ENCODE measurements at places on chromosomes 5 and 9.

DNA sequence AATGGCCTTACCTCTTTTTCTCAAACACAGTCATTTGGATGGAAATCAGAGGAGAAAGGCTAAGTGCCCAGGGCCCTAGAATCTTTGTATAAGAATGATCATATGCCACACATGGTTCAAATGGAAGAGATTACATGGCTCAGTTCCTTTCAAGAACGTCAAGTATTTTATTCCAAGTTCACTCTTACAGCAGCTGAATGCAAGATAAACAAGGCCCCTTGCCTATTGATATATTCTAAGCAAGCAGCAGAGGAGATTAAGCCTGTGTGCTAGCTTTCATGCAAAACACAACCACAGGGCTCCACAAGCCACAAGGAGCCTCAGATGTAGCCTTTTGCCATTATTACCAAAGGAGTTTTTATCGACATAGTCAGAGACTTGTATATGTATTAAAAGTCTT is 55.3 kb upstream of the SLCO6A1 start:
- DNase-seq = no peak

DNA sequence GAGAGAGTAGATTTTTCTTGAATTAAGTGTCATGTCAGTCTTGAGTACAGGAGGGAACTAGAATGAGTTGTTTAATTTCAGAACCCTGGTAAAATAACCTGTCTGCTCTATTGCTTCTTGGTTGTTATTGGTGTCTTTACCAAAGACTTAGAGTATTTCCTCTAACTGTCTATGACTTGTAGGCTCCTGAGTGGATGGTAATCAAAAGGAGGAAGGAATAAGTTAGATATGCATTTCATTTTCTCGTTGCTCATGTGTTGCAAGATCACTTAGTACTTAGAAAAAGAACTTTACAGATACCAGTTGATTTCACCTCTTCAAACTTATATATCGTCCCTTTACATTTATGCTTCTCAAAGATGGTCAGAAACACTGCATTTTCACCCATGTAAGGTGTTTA is 31.1 kb downstream of the UHRF2 start:
- no peak for DNase-seq

DNA sequence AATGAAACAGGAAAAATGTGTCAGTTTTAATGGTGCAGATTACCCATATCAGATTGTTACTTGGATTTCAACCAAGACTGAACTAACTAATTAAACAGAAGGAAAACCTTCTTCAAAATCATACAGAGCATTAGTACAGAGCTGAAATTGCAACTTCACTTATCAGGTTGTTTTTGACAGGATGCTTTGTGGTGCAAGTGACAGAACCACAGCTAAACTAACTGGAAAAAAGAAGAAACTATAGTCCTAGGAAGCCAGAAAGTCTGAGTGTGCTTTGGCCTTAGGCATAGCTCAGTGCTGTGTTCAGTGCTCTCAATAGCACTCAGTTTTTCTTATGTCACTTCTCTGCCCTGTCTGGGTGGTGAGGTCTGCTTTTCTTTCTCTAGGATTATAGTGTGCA is 267.4 kb downstream of the CHSY3 start:
- no peak for DNase-seq

DNA sequence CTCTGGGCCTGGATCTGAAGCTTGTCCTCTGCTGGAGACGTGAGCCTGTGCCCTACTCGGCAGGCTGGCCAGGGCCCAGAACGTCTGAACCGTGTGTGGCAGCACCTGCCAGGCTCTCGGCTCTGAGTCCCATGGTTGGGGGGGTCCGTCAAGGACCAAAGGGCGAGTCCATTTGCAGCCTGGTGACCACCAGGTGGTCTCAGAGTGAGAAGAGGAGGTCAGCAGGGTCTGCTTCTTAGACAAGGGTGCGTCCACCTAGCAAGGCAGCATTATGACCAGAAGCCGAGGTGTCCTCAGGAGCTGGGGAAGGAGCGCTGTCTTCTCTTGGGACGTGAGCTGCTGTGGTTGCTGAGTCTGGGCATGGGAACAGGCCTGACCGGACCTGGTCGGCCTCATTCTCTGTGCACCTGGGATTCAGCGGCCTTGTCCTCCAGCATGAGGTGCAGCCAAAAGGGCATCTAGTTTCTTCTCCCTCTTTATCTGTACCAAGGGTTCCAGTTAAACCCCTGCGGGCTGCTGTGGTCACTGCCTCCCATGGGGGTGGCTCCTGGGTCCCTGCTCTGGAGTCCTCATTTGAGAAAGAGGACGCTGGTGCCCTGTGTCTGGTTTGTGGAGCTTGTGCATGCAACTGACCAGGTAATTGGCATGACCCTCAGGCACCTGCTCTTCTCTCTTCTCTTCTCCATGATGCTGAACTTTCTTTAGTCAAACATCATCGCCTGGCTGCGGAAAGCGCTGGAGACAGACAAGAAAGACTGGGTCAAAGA is 14.4 kb downstream of the EXOC3 start:
- DNase-seq = no peak

GRCh38 chr5:149358294-149358651 is 427 bp downstream of the PCYOX1L start:
- no peak for DNase-seq

DNA sequence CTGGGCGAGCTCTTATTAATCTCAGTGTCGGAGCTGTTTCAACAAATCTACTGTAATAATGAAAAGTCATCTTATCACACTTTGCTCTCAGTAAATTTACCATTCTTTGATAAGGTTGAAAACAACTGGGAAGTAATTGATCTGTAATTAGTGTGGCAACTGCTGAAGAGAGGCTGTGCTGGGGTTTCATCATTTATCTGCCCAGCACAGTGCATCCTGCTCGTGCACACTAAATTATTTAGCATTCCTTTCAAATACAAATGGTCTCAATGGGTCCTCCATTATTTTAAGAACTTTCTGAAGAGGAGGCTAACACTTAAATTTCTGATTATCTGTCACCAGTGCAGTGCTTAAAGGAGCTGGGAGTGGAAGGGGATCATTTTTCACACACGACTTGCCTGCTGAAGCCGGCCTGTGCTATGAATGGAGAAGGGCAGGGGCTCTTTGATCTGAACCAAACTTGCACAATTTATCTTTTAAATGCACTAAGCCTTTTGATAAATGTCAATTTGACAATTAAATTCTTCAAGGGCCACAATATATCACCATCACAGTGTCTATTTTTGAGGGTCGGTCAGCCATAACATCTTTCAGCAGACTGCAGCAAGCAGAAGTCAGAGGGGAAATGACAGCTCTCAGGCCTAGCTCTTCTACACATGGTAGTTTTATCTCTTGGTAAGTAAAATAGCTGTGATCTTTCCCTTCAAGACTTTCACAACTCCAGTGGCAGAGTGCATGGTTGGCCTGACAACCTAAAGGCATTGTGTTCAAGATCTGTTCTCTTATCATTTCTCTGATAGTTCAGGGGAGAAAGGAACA is 106.4 kb upstream of the EFNA5 start:
- no peak for DNase-seq

GRCh38 chr5:119078071-119078846 is 7.4 kb downstream of the DMXL1 start:
- DNase-seq = no peak

DNA sequence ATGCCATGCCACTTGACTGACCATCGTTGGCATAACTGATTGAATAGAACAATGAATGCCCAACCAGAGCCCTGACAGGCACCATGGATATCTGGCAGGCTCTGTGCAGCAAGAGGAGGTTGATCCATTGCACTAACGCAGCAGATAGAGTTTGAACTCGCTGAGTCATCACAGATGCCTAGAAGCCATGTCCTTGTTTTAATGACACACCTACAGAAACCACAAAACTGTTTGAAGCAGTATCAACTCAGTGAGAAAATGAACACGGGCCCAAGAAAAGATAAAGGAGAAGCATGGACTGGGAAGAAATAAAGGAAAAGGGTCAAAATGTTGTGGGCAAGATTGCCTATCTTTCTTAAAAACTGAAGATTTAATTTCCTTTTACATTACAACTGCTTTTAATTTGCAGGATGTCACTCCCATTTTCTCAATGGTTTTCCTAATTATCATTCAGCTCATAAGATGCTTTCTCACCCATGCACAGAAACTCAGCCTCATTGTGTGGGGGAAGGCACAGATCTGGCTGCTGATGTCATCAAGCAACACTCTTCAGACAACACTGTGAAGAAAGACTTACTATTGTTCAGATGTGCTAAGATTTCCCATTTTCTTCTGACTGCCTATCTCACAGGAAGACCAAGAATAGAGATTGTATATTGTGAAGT is 129.0 kb downstream of the PIK3R1 start:
- no peak for DNase-seq

DNA sequence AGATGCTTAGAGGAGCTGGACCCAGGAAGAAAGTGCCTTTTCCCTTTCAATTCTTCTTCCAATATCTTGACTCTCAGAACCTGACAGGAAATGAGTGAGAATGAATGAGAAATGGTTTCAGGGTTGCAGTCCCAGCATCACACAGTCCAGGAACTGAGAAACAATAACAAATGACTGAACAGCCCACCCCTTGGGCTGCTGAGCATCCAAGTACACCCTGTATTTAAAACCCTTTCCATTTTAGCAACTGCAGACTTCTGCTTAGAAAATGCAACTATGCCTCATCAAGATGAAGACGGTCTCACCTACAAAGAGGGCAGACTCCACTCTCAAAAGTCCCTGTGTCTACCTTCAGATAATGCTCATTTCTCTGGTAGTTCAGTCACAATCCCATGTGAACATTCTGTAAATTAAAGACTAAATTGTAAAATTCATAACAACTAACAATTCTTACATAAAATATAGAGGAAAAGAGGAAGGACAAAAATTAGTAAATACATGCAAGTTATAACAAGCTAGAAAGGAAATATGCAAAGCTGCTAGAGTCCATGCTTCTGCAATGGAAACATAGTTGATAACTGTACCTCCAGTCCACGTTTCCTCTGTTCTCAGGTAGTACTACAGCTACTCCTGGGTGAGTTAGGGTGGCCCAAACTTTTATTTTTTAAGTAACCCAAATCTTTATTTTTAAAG is 316.5 kb downstream of the ICE1 start:
- DNase-seq = no peak

DNA sequence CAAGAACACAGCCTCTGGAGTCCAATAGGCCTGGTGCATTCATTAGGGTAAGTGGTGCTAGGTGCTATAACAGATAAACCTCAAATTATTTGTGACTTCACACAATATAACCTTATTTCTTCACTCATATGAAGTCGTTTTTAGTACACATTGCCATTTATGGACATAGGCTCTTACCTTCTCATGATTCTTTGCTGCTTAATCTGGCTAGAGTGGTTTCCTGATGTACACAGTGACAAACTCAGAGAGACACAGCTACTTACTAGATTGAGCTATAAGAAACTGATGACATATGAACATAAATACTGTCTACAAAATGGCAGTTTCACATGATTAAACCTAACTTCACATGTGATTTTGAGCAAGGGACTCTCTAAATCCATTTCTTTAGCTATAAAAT is 14.2 kb upstream of the SUB1 start:
- DNase-seq = no peak

DNA sequence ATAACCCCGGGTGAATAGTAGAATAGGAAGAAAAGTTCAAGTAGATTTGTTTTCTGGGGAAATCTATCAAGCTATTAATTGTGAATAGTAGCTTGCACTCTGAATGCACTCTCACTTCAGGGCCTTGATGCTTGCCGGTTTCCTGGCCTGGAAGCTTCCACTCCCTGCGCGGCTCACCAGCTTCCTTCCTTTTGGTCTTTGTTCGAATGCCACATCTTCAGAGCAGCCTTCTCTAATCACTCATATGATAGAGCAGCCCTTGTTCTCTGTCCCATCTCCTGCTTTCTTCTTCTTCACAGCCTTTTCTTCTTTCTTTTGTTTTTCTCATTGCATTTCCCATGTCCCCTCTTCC is 146.7 kb downstream of the MAST4 start:
- DNase-seq = no peak

- no peak for DNase-seq
These were observed 140.3 kb downstream of the RASEF start for GRCh38 chr9:82922686-82923085.

- DNase-seq = no peak
These were observed 93.9 kb downstream of the EFNA5 start for GRCh38 chr5:107576736-107577393.

- DNase-seq = no peak
These were observed 45.5 kb downstream of the COL27A1 start for GRCh38 chr9:114200721-114201300.

DNA sequence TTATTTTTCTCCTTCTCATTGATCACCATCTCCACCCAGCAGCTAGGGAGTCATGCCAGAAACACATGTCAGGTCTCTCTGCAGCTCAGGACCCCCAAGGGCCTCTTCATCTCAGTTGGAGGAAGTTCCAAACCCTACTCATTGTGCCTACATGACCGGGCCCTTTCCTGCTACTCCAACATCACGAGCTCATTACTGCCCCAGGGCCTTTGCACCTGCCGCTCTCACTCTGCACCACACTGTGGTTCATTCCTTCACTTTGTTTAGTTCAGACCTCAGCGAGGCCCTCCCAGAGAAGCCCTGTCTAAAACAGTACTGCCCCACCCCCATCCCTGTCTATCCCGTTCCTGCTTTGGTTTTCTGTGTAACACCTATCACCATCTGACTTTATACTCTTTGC is 22.1 kb upstream of the AKNA start:
- no peak for DNase-seq

DNA sequence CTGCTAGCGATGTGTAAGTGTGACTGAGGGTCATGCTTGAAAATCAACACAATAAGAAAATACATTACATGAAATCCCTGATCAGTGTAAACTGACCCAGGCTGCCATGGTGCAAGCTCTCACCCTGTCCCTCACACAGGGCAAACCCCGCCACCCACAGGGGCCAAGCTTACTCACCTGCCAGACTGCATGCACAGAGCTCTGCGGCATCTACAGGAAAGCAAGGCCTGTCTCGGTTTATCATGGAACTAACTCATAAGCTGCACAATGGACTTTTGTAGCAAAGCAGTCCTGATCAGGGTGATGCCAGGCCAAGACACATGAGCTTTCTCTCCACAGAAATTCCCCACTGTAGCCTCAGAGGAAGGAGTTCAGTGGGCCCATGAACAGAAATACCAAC is 9.7 kb downstream of the IPPK start:
- DNase-seq = no peak

DNA sequence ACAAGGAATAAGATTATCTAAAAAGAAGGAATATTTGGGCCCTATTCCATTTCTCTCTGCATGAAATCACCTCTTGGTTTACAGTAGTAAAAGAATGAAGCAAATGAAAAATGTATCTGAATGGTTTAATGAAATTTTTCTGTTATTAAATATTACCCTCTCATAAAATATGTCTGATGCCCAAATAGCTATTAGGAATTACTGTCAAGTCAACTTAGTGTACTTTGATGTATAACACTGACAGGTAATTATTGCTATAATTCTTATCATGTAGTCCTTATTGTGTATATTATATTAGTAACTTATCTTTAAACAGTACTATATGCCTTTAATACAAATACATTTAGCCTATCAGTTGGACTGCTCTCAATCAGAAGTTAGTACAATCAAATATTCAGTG is 8.4 kb downstream of the MYOT start:
- DNase-seq = no peak

DNA sequence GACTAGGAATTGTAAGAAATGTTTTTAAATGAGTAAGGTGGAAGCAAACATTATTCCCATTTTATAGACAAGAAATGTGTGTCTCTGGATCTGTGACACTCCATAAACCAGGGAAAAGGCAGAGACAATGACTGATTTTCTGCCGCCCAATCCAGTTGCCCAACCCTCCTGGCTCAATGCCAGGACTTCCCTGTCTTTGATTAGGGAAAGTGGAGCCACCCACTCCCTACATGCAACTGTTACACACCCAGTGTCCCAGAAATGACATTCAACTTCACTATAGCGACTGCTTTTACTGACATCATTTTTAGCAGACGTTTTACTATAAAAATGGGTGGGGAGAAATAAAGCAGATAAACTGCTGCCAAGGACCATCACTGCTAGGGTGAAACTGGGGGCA is 79.7 kb downstream of the THBS4 start:
- DNase-seq = no peak

Measured in stimulated activated CD8-positive, alpha-beta memory T cell treated with anti-CD3 and anti-CD28 coated beads, Interleukin-4, amount 100 ng/mL, for 1 hour (primary cell).